ENCODE measurements at places on chromosomes 7 and 10. TPM values are rescaled to one million over a fixed set of nuclear protein-coding genes. Genes with fewer than 3 reads are reported as not detected.

- DNase-seq = no peak
These were observed 1246.7 kb downstream of the GATA3 start for GRCh38 chr10:9301148-9301547.

- no peak for DNase-seq
These were observed 106.3 kb downstream of the GRK5 start for GRCh38 chr10:119313644-119314043.

- no peak for DNase-seq
These were observed 2.8 kb downstream of the DOCK4 start for GRCh38 chr7:112203365-112203739.

DNA sequence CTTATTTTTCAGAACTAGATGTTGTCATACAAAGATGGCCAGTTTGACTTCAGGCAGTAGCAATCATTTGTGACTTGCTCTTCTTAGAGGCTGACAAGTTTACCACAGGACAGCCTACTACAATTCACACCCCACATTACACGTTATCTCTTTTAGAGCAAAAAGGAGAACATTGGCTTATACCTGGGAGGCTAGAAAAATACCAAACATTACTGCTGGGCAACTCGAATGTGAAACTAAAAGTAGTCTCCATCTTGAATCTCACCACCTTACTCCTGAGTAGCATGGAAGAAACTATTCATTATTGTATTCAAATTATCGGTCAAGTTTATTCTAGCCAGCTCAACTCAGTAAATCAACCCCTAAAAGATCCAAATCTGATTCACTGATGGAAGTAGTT lies 90.7 kb upstream of the TMEM26 start:
- no peak for DNase-seq

HEPACAM2 gene
- 0.30 TPM for total RNA-seq

DNA sequence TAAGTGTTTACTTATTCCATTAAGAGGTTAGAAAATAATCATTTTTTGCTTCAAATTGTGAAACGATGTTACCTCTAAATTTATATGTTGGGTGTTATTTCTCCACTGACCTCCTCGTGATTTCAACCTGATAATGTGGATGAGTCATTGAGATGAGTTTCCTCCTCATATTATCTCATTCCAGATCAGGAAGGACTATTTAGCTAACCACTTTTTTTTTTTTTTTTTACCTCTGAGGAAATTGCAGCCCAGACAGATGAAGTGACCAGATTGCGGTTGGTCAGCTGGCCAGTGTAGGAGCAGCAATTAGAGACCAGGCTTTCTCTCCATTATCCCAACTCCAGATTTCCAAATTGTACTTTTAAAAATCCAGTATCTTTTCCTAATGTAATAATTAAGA lies 248.7 kb downstream of the FZD1 start:
- DNase-seq = no peak

CFTR gene
- not detected for total RNA-seq

ADGRA1 gene
- not detected for total RNA-seq

TRIM56 gene
- total RNA-seq = 8.1 TPM

TMEM26 gene
- total RNA-seq = not detected

- no peak for DNase-seq
These were observed 108.5 kb downstream of the CFTR start for GRCh38 chr7:117588352-117588794.

GRCh38 chr10:128896963-128897362 lies 570.1 kb upstream of the MGMT start:
- DNase-seq = no peak

SFRP5 gene
- not detected for total RNA-seq

SYT15 gene
- total RNA-seq = 0.60 TPM

ASB15 gene
- total RNA-seq = not detected

DNA sequence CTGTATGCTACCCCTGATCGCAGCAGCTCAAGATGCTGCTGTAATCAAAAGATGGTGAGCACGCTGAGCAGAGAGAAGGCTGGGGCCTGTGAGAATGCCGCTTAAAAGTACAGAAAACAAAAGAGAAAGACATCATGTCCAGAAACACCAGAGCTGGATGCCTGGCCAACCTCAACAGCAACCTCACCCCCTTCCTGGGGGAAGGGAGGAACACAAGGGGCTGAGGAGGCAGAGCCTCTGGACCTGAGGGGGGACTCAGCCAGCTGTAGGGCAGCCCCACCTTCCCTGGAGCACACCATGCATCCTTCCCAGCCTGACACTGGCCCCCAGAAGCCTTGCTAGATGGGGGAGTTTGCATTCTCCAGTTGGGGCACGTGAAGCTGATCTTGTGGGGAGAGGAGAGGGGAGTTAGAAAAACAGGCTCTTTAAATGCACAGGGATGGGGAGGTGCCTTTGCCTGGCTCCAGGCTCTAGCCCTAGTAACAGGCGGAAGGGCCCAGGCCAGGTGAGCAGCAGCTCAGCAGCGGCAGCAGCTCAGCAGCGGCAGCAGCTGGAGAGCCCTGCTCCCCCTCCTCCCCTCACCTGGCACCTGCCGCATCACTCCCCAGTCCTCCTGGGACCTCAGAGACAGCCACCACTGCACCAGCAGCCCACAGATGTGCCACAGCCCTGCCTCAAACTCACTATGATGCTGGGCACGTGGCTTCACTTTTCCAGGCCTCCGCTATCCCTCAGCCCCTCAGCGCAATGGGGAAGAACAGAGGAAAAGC lies 156.3 kb downstream of the NEURL1 start:
- DNase-seq = no peak

DNA sequence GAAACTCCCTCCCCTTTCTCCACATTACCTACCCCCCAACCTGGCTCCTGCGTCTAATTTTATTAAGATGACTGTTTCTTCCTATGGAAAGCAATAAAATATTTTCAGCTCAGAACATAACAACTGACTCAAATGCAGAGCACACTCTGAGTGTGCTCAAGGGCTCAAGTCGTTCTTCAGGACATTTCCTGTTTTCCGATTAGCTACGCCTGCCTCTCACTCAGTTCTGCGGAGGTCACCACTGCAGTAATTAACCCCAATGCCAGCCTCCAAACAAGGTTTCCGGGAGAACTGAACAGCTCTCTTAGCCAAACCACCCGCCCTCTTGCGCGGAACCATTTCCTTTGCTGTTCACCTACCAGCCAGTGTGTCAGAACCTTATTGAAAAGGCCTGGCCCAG lies 19.3 kb downstream of the MYOF start:
- no peak for DNase-seq

- no peak for DNase-seq
These were observed 141.1 kb downstream of the GRM3 start for GRCh38 chr7:86784765-86785164.

OLAH gene
- not detected for total RNA-seq

- DNase-seq = no peak
These were observed 164.5 kb upstream of the PRSS1 start for GRCh38 chr7:142584765-142585164.

AIFM2 gene
- total RNA-seq = 5.7 TPM

DNA sequence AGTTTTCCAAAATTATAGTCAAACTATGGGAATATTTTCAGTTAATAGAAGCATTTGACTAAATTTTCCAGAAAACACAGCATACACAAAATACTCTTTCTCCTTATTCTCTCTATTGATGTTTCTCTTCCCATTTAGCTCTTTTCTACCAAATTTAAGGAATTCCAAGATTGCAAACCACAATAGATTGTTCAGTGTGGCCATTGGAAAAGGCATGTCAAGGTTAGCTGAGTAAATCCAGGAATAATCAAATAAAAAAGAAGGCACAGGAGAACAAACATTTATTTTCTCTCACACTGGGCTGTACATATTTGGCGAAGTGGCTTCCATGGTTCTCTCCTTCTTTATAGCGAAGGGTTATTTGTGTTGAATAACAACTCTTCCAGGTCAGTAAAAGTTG lies 117.3 kb downstream of the THSD7A start:
- no peak for DNase-seq

GRCh38 chr10:64773357-64773756 lies 1252.2 kb downstream of the REEP3 start:
- no peak for DNase-seq

ARPC1B gene
- total RNA-seq = 305 TPM

GRCh38 chr10:72173619-72174296 lies 42.1 kb upstream of the ANAPC16 start:
- peak; percentile 65 for DNase-seq

WDR86 gene
- not detected for total RNA-seq

GRCh38 chr10:89392974-89393373 lies 551 bp downstream of the IFIT1 start:
- no peak for DNase-seq

SYPL1 gene
- 88.9 TPM for total RNA-seq

DNA sequence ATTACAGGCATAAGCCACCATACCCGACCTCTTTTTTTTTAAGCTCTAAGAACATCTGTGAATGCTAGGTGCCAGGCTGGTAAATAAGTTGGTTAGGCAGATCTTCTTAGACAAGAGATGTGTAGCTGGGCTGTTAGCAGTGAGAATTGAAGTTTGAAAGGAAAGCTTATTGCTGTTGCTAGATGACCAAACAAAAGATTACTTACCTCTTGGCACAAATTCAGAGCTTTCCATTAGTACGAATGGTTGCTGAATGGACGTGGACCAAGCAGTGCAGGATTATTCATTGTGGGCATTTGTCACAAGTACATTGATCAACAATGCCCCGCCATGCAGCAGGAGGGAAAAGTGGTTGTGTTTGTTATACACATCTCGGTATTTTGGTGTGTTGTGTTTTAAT lies 131.2 kb downstream of the GFRA1 start:
- DNase-seq = no peak

GRCh38 chr10:1631282-1631681 lies 106.0 kb downstream of the ADARB2 start:
- DNase-seq = no peak

DNA sequence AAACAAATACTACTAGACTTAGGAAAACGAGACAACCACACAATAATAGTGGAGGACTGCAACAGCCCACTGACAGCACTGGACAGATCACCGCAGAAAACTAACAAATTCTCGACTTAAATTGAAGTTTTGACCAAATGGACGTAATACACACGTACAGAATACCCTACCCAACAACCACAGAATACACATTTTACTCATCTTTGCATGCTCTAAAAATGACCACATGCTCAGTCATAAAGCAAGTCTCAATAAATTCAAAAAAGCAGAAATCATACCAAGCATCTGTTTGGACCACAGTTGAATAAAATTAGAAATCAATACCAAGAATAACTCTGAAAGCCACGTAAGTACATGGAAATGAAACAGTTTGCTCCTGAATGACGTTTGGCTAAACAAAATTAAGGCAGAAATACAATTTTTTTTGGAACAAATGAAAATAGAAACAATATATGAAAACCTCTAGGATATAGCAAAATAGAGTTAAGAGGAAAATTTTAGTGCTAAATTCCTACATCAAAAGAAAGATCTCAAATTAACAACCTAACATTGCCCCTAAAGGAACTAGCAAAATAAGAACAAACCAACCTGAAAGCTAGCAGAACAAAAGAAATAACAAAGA lies 30.6 kb downstream of the MAPK8 start:
- DNase-seq = no peak

SFXN3 gene
- total RNA-seq = 8.5 TPM

- DNase-seq = no peak
These were observed 16.6 kb downstream of the MNX1 start for GRCh38 chr7:156993925-156994235.

DNA sequence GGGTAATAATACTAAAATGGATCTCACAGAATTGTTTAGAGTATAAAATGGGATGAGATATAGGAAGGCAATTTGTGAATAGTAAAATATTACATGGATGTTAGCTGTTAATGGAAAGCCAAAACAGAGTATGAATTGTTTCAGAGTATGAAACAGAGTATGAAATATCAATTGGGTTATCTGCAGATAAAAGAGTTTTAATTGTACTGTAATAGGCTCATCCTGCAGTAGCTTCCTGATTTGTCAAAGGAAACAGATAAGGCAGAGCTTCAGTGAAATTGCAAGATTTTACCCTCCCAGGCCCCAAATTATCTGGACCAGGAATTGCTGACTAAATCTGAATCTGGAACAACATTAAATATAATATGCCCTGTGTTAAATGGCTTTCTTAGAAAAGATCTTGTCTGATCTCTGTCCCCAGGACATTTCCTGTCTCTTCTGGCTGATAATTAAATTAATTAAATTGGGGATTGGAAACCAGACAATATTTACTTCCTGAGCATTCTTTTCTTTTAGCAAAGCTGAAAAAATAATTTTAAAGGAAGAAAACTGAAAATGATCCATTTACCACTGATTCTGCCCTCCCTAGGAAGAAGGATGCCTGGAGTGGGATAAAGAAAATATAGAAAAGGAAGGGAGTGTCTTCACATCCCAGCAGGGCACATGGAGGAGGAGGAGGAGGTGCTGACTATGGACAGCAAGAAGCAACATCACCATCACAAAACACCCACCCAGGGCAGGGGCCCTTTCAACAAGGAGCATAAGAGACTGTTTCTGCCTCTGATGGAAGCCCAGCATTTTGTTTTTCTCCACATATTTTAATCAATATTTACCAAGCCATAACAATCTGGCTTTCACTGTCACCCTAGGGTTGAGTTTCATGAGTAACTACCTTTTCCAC lies 18.5 kb downstream of the PTN start:
- DNase-seq = no peak

DNA sequence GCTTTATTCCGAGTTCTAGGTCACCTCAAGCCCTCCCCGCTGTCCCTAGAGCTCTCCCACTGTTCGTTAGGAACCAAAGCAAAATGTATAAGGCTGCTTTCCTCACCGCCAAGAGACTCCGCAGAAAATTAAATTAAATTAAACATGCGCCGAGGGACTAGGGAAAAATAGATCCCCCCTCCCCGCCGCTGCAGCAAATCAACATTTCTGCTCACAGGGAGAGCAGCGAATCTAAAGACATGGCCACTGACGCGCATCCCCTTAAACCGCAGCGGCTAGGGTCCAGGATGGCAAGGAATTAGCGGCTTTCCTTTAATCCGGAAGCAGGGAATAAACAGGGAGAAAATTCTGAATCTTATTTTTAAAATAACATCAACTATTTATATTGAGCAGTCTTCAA lies 7.6 kb downstream of the SP8 start:
- no peak for DNase-seq

DNA sequence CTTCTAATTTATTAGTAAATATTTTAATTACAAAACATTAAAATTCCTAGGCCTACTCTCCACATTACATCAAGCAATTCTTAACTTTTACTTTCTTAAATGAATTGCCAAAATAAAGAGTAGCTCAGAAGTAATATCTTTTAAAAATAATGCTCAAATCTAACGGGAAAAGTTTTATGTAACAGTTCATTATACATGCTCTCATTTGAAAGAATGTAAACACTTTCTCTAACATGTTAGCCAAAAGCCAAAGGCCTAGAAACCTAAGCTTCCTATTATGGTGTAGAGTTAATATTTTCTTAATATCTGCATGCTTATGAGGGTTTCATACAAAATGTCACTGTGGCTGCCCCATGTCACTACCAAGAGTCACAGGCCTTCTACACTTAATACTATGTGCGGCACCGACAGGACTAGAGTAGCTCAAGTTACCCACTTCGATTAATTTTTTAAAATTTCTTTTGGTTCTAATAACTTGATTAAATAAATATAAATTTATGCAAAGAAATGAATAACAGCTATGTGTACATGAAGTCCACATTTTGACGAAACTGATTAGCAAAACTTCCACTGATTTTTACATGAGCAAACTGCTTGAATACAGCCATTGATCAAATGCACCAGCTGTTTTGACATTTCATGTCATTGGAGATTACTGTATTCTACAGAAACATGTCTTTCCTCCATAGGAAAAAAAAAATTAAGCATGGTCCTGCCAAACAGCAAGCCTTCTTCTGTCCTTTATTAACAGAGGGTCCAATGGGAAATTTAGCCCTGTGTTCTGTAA lies 3.5 kb downstream of the COBL start:
- no peak for DNase-seq
